ENCODE measurements at places on chromosomes 5 and 9.

GRCh38 chr5:78801413-78801812 lies 152.8 kb upstream of the LHFPL2 start:
- DNase-seq = no peak

GRCh38 chr9:99513441-99514112 lies 291.5 kb downstream of the SEC61B start:
- DNase-seq = no peak

DNA sequence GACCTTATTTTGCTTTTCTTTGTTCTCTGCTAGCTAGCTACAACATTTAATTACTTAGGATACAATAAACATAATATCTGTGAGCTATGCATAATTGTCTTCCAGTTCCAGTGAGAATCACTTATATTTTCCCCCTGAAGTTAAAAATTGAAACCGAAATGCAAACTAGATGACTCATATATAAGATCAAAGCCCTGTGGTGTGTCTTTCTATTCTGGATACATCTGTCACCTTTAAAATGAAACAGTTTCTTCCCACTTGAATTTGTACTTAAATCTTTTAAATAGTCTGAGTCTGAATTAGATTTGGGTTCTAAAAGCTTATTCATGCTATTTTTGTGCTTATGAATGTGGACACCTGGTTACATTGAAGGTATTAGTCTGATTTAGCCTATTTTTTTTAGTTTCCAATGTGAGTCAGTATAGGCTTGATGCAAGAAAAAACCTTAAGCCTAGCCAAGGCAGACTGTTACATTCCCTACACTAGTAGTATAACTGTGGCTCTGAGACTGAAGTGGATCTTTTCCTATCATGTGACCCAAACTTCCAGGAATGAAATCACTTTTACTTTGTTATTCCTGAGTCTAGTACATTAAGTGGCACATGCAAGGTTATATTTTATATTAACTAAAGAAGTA lies 703.5 kb upstream of the RGMB start:
- no peak for DNase-seq

DNA sequence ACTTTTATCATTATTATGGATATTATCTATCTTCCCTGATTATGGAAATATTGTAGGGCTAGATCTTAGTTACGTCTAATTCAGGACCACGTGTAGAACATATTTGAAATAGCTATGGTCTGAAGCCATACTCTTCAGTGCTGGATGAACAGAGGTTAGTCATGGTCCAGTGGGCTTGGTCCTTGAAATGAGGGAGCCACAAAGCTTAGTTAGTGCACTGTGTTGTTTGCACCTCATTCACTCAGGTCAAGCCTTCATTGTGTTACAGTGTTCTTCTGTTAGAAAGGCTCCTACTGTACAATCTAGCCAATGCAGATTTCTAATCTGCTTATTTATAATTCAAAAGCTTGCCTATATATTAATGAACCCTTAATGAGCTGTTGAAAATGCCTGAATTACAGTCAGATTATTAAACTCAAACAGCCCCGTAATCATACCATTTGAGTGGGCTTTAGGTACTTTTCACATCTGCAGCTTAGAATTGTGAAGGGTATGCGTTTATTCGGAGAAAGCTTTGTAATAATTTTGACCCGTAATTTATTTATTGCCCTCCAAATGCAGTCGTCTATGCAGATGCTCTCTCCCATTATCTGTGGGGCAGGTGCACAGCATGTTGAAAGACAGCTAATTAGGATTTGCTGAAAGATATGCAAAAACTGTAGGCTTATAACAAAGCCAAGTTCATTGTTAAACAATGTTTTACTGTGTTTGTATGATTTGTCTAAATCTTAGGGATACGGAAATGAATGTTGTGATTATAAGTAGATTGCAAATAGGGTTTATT lies 164.9 kb downstream of the PBX3 start:
- no peak for DNase-seq

DNA sequence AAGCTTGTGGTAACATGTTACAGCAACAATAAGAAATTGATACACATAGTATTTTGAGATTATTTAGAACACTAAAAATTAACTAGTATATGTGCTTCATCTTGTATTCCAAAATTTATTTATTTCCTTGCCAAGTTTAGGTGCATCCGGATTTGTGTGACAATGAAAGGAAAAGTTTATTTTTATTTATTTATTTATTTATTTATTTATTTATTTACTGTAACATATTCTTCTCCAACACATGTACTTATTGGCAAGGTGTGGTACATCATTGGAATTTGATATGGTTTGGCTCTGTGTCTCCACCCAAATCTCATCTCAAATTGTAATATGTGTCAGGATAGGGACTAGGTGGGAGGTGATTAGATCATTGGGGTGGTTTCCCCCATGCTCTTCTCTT lies 373.3 kb upstream of the EDIL3 start:
- DNase-seq = no peak

DNA sequence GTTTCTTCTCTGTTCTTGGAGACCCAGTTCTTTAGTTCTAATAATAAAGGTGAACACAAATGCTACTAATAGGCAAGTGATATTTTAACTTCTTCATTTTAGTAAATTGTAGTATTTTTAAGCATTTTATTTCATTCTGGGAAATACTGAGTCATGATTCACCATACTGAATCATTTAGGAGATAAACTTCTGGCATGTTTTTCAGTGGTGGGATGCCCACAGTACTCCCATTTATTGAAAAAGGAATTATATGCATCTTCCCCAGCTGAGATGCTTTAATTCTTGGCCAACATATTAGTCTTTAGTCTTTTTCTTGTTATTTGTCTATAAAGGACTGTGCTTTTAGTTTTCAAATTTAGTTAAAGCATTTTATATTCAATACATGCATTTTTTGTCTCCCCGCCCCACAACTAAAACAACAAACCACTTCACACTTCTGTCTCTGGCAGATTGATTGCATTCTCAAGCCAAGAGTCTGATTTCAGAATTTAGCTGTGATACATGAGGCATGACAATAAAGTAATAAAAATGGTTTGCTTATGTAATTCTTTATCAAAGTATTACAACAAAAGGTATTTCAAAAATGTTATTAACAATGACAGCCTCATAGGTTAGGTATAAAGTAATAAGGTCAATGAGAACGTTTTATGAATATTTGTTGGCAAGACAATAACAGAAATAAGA lies 125.2 kb upstream of the CDH18 start:
- DNase-seq = no peak

DNA sequence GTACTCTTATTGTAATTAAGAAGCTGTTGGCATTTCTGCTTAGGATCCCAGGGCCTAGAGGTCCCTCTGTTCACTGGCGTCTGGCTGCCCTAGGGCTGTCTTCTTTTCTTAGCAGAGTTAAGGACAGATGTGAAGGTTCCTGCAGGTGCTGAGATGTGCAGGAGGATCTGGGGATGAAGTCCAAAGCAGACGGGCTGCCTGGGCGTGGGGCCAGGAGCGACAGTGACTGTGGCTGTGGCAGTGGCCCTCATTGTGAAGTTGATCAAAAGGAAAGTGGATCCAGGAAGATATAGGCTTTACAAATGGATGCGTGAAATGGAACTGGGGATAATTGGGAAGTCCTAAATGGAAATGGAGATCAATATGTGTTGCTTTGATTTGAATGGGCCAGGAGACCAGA lies 19.1 kb upstream of the SH3PXD2B start:
- no peak for DNase-seq

GRCh38 chr5:142023836-142024235 lies 11.0 kb upstream of the GNPDA1 start:
- no peak for DNase-seq

GRCh38 chr9:38057416-38058195 lies 11.4 kb downstream of the SHB start:
- DNase-seq = no peak

DNA sequence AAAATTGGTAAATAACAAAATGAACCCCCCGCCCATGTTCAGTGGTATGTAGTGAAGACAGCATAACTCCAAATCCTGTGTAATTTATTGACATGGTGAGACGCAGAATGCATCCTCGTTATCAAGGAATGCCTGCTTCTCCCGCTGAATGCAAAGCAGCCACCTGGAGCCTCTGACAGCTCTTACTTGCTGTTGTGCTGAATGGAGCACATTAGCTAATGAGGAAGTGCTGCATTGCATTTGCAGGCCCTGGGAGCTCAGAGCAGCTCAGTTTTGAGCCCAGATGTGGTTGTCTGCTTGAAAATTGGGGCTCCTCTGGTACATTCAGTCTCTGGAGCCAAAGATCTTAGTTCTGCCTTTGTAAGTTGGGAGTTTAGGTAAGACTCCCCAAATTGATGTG lies 28.9 kb downstream of the PLAC8L1 start:
- peak; percentile 8 for DNase-seq

DNA sequence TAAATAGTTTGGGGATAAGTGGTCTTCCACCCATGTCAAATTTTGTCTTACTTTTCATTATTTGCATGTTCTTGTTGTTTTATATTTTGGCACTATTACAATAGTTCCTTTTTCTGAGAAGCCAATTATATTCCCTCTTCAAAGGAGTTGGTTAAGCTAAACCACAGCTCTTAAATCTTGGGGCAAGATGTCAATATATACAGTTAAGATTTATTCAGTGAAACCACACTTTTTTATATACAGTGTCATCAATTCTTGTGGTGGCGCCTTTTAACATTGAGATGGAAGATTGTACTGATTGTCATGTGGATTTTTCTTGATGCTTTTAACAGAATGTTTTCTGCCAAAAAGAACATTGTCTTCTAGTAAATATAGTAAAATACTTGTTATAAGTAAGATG lies 104.1 kb downstream of the MTREX start:
- no peak for DNase-seq

DNA sequence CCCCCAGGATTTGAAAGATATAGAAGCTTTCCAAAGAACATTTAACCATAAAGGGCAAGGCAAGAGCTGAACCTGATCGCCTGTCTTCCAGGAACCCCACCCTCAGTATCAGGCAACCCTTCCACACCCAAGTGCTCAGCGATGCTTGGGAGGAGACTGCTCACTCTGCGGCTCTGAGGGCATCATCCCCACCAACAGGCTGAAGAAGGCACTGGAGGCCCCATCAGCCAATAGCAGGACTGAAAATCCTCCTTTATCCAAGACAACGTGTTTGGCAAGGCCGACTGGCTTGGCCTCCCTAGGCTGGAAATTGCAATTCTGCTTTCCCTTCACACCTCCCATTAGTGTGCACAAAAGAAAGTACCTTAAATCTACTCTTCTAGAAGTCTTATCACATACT lies 1.4 kb upstream of the PPP2CA start:
- DNase-seq = peak; percentile 47

GRCh38 chr5:219991-220390 lies 1.9 kb downstream of the SDHA start:
- peak; percentile 70 for DNase-seq

DNA sequence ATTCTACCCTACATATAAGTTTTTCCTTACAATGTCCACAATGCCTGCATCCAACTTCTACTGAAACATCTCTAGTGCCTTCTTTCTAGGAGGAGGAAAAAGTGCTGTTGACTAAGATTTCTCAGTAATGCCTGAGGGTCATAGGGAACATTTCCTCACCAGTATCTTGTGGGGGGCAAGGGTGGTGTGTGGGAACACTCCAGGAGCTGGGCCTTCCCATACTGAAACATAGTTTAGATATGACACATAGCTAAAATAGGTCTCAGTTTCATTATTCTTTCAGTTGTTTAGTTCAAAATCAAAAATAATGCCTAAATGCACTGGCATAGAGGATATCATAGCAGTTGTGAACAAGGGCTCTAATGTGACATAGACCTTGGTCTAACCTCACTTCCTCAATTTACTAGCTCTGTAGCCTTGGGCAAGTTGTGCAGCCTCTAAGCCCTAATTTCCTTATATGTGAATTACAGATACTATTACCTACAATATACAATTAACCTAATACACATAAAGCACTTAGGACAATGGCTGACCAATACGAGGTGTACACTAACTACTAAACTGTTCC lies 66.1 kb downstream of the HAPLN1 start:
- no peak for DNase-seq

GRCh38 chr5:57117596-57117995 lies 56.3 kb upstream of the GPBP1 start:
- DNase-seq = peak; percentile 52

- no peak for DNase-seq
Measured at GRCh38 chr9:86368871-86369521, 14.8 kb upstream of the TUT7 start.

- no peak for DNase-seq
Measured at GRCh38 chr5:137265457-137265856, 233.7 kb downstream of the SPOCK1 start.

DNA sequence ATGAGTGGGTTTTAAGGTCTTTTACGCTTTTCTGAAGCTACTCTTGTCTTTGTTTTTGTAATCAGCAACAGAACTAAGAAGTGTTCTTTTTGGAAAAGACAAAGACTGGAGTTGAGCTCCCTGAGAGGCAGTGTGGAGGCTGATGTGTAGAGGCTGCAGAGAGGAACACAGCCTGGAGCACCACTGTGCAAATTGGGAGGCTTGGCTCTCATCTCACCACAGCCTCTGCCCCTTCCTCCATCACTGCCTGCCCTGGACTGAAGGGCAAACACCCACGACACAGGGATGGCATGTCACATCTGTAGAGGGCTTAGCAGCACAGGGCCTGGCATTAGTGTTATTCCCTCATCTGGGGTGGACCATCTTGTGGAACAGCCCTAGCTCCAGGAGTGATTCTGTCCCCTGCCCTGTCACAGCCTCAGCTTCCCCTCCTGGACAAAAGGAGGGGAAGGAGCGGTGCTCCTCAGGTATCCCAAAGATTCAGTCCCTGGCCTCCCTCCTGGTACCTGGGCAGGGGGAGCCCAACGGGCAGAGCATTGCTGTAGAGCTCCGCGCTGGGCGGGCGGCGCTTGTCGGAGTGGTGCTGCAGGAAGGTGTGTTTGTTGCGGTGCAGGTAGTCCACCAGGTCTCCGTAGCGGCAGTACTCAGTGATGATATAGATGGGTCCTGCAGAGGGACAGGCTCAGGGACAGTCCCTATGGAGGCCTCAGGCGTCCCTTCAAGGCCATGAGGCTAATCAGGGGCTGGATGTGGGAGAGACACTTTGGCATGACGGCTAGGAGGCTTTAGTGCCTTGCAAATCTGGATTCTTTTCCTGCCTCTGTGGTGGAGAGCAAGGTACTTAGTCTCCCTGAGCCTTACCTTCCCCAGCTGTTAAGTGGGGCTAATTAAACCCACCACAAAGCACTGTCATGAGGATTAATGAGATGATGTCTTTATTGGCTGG lies 32.8 kb downstream of the PDGFRB start:
- DNase-seq = no peak

DNA sequence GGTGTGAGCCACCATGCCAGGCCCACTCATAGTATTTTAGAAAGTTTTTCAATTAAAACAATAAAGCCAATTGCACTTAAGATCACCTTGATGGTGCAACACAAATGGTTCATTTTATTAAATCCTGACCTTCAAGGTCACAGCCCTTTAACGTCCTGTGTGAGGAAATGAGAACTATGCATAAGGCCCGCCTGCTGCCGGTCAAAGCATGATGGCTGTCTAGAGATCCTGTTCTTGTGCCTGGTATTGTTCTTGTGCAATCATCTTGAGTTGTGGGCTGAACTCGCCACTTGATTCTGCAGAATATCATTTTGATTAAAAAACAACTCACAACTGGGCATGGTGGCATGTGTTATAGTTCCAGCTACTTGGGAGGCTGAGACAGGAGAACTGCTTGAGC lies 43.6 kb upstream of the FBXW11 start:
- no peak for DNase-seq

Measured in common myeloid progenitor, CD34-positive (primary cell).